Activated gamma-delta T cell treated with anti-CD3 and anti-CD28 coated beads, Interleukin-2, amount 50 U/mL, for 16 hours (primary cell): ENCODE measurements at places on chromosomes 2 and 18.

GRCh38 chr2:18119883-18120282 is 241.4 kb downstream of the KCNS3 start:
- no peak for DNase-seq

DNA sequence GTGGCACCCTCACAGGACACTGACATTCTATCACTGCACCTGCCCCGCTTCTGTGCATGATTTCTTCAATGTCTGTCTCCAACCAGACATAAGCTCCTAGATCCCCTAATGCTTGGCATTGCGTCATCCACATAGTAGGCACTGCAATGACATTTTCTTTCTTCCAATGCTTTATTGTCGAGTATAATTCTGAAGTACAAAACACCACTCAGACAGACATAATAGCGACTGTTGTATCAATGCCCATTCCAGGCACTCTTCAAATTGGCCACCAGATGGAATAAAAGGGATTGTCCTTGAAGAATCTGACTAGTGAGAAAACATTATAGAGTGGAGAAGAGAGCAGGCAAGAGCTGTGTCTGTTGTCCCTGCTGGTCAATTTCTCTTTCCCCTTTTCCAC is 89.0 kb downstream of the LPIN1 start:
- no peak for DNase-seq

DNA sequence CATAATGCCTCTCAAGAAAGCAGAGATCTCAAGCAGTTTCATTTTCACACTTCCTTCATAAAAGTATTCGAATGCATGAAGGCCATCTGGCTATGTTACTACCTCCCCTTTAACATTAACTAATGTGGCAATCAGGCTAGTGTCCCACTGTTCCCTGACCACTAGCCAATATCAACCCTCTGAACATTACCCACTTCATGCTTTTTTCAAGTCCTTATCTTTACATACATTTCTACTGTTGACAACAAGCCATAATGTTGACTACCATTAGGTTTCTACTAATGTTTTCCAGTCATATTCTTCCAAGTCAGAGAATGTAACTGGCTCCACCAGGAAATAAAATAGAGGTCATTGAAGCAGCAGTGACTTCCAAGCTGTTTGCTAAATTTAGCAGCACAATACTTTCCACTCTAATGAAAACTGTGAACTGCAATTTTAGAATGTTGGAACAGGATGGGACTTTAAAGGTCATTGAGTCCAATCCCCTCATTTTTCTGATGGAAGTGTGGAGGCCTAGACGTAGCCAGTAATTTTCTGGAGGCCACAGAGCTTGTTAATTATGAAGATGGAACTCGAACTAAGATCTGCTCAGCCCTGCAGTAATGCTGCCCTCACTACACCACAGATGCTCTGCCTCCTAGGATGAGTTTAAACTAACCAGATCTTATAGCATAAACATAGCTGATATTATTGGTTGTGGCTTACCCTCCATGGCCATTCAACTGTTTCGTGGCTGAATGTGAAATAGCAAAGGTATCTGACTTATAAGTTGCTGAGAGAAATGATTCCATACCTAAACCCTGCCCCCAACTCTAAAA is 630 bp upstream of the PPP1R1C start:
- no peak for DNase-seq

GRCh38 chr2:236825989-236826510 is 256.4 kb downstream of the ACKR3 start:
- no peak for DNase-seq

DNA sequence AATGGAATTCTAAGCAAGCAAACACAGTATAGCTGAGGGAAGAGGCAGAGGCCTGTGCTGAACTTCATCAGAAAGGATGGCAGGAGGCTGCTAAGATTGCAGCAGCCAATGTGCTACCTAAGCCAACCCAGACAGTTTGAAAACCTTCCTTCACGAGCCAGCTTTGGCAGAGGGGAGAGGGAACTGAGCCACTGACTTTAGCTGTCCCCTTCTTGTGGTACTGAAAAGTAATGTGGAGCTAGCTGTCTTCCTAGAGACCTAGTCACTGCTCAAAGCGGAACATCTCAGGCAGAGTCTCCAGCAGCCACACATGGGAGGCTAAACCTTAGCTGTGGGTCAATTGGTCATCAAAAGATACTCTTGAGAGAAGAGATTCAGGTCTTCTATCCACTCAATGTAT is 419.0 kb downstream of the FBXO15 start:
- DNase-seq: no peak

DNA sequence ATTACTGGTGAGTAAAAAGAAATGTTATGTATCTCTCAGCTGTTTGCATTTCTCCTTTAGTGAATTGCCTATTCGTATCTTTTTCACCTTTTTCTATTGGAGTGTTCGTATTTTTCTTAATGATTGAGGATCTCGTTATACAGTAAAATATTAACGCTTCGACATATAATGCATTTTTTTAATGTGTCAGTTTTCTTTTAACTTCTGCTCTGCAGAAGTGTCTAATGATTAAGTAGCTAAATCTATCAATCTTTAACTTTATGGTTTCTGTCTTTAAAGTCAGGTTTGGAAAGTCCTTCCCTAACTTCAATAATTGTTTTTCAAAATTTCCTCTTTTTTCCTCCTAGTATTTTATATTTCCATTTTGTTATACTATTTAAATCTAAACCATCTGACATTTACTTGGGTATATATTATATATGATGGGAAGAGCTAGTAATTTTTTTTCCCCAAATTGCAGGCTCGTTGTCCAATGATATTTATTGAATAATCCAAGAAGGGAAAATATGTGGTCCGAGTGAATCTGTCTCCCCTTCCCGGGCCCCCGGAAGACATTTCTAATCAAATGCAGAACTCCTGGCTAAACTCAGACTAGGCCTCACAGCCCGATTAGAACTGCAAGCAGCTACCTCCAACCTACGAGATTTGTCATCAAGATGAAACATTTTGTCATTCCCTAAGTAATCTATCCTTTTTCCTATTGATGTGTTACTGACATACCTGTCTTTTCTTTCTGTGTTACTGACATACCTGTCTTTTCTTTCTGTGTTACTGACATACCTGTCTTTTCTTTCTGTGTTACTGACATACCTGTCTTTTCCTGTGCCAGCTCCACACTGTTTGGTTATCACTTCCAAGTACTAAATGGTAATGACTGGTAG is 17.2 kb downstream of the PCBP1 start:
- DNase-seq: no peak

GRCh38 chr18:53004798-53005197 is 664.8 kb downstream of the DCC start:
- DNase-seq: no peak

- DNase-seq: no peak
Observed at GRCh38 chr2:71799013-71799575, 345.7 kb downstream of the DYSF start.
